ENCODE measurements at places on chromosomes 16 and 17.

- DNase-seq, result no peak
Measured at GRCh38 chr16:12740986-12741610, 62.6 kb downstream of the CPPED1 start.

DNA sequence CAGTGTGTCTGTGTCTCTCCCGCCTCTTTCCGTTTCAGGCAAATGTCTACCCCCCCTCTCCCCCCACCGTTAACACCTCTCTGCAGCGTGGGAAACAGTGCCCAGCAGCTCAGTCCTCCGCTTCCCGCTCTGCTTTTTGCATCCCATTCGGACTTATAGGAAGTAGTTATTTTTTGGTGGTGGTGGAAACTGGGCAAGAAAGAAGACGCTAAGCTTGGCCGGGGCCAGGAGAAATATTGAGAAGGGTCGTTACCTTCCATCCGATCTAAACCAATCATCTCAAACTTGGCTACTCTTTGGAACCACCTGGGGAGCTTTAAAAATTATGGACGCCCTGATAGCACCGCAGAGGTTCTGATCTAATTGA lies 499 bp upstream of the HLF start:
- DNase-seq, result peak; percentile 39

GRCh38 chr17:80866050-80866793 lies 125.4 kb upstream of the CHMP6 start:
- peak; percentile 36 for DNase-seq

DNA sequence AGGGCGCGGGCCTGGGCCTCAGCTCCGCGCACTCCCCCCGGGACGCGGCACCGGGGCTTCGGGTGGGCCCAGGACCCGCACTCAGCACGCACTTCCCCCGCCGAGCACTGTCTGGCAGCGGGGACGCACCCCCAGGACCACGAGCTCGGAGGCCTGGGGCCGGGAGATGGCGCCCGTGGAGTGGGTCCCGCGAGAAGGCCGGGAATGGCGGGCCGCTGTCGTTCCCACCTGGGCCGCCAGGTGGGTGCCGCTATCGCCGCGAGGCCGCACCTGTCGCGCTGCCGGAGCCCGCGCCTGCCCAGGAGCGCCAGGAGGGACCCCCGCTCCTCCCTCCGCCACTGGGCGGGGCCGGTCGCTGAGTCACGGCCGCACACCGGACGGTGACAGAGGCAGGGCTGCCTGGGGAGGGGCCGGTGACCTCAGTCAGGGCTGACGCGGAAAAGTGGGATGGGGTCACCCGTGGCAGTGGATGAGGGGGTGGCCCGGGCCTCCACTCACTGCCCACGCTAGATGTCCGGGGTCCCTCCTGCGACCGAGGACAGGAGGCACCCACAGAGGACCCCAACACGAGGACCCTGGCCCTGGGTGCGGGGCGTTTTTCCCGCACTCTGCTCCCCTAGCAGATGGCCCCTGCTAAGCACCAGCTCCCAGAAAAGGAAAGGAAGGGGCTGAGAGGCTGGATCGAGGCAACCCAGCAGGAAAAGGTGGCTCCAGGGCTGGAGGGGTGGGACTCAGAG lies 6.9 kb upstream of the ACTG1 start:
- DNase-seq, result peak; percentile 75

DNA sequence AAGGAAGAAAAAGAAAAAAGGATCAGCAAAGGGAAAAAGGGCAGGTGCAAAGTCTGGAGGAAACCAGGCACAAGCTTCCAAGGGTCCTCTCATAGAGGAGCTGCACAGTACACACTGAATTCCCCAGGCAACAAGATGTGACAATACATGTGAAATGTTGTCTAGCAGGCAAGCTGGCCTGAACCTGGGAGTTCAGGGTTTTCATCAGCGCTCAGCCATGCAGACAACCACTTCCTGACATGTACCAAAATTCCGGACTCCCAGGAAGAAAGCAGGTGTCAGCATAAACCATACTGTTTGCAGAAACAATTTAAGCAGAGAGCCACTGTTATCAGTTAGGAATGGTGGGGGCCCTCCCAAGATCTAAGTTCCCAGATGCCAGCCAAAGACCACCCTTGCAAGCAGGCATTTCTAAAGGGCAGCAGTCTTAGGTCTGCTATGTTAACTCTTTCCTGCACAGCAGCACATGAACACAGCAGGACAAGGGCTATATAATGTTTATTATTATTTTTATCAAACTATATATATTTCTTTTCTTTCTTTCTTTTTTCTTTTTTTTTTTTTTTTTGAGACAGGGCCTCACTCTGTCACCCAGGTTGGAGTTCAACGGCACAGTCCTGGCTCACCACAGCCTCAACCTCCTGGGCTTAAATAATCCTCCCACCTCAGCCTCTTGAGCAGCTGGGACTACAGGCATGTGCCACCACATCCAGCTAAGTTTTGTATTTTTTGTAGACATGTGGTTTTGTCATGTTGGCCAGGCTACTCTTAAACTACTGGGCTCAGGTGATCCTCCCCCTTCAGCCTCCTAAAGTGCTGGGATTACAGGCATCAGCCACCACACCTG lies 10.1 kb downstream of the TK2 start:
- no peak for DNase-seq

- no peak for DNase-seq
Measured at GRCh38 chr16:80627108-80627507, 86.3 kb downstream of the DYNLRB2 start.

DNA sequence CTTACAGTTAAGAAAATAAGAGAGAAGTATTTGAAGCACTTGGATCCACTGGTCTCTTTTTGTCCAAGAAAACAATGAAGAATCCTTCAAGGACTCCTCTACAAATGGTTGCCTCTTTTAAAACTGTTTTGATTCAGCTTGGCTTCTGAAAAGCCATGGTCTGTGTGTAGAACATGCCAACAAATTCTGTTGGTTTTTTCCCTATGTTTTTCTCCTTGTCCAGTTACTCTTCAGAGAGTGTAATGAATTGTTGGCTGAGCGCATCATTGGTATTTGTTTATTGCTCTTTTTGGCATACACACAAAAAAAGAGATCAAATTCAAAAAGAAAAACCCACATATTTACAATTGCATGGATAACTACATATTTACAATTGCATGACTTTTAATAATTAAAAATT lies at the start of gene ABCA10:
Gene ABCA10, minus strand, starts transcription at position 249 of the 400 bp plus-strand sequence. CDS start 3,466 bp downstream, outside the sequence.
- DNase-seq, result no peak

GRCh38 chr17:57489321-57489720 lies 233.0 kb downstream of the MSI2 start:
- no peak for DNase-seq

DNA sequence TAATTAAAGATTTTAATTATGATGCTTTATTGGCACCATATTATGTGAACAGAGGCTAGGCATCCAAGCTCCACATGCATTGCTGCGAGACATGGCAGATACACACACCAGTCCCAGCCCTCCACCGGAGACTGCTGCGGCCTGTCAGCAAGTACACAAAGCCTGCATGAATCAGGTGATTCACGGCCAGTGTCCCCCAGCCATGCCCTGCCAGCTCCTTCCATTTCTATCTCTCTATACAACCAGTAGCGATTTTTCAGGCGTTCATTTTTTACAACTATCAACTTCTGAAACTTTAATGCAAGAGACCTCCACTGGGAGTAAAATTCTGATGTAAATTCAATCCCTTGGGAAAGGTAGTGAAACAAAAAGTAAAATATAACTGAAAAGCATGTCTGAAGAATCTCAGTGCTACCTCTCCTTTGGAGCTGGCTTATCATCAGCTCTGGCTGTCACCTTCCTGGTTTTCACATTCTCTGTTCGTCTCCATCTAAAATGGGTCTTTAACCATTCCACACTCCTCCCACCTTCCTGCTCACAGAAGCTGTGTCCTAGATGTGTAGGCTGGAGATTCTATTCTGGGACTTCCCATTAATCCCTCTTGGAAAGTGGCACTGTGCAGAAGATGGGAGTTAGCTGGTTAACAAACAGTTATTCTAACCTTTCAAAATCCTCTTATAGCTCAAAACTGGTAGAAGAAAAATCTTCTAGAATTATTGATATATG lies 32.2 kb downstream of the HS3ST3A1 start:
- DNase-seq, result no peak

- no peak for DNase-seq
Measured at GRCh38 chr17:67194134-67194533, 50.9 kb downstream of the HELZ start.

GRCh38 chr17:6831661-6832263 lies at the start of gene TEKT1:
TSS of gene TEKT1 (minus strand) at chr17:6831729. CDS start at chr17:6830376, 1,353 bp downstream.
- peak; percentile 88 for DNase-seq

DNA sequence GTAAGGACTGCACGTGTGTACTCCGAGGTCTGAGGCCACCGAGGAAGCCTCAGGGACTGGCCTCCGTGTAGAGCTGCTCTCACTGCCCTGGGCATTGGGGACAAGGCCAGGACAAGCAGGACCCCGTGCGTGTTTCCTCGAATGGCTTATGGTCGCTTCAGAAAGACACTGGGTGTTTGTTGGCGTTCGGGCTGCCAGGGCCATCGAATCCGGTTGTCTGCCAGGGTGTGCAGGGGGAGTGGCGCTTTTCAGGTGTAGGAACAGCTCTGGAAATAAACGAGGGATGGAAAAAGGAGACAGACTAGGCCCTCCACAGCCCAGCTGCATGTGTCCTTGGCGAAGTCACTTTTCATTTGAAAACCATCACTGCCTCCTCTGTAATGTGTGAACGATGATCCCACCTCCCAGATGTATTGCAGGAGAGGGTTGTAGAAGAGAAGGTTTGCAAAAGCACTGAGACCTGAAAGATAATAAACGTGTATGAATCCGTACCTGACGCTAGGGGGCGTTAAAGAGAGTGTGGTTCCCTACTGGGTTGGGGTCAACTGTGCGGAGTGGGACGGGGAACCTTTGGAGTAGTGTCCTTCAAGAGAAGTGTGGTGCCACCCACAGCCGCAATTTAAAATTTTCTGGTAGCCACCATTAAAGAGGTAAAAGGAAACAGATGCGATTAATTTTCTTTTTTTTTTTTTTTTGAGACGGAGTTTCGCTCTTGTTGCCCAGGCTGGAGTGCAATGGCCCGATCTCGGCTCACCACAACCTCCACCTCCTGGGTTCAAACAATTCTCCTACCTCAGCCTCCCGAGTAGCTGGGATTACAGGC lies 2.1 kb upstream of the ZSCAN10 start:
- peak; percentile 69 for DNase-seq

DNA sequence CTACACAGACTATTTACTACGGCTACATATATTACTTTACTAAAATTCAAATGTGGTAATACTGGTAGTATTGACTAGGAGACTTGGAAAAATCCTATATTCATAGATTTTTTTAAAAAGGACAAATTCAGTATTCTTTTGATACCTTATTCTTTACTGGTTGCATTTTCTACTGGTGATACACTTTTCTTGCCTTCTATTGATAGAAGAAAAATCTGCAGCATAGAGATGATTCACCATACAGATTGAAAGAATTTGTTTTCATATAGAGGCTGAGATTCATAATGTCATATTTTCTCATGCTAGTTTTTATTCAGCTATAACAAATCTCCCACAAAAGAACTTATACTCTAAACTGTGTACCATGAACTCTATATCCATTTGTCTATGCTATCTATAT lies 195.4 kb upstream of the C17orf78 start:
- DNase-seq, result no peak

DNA sequence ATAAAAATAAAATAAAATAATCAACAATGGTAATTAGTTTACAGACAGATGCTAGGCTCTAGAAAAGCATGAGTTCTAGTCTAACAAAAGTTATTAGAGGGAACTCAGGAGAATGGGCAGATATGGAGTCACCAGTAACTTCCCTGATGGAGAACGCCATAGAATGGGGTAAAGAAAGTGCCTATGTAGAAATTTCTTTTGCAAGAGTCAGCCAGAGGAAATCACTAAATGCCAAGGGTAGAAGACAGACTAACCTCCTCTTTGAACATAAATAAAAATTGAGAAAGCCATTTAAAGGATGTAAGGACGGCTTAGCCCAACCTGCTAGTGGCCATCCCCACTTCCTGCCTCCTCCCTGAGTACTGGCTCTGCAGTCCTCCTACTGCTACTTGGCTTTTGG lies 141.6 kb downstream of the VPS53 start:
- no peak for DNase-seq

GRCh38 chr17:28545787-28546415 lies 6.5 kb downstream of the UNC119 start:
- no peak for DNase-seq

DNA sequence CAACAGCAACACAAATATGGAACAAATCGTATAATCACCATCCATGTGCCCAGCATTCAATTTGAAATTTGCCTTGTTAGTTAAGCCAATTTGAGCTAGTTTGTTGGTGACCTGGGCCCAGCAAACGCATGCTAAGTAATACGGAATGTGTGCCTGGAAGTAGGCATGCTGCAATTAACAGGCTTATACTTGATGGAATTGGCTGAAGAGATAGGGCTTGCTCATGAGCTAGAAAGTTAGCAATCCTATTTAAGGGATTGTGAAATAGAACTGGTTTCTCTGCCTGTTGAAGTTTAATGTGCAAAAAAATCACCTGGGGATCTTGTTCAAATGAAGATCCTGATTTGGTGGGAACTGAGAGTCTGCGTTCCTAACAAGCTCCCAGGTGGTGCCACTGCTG lies 8.5 kb upstream of the LPO start:
- DNase-seq, result no peak

DNA sequence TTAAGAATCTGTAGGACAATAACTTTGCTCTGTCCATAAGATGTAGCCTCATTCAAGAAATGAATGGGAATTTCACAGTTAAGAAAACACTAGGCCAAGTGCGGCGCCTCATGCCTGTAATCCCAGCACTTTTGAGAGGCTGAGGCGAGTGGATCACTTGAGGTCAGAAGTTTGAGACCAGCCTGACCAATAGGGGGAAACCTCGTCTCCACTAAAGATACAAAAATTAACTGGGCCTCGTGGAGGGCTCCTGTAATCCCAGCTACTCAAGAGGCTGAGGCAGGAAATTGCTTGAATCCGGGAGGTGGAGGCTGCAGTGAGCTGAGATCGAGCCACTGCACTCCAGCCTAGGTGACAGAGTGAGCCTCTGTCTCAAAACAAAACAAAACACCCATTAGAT lies 19.9 kb upstream of the RSL1D1 start:
- no peak for DNase-seq

DNA sequence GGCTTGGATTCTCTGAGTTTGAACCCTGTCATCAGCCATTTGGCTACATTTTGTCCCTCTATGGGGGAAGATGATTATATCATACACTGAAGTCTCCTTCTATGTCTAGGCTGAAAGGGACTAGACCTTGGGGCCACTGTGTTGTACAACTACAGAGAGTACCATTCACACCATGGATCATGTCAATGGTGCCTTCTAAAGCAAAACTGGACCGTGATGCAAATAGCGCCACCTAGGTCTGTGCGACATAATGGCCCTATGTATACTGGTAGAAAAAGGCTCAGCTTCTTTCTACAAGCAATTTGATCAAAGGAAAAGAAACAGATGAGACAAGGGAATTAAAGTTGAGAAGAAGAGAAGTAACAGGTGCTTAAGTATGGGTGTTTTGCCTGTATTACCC lies 100.7 kb downstream of the LYRM1 start:
- DNase-seq, result no peak

- DNase-seq, result no peak
Measured at GRCh38 chr16:15599303-15600070, 43.5 kb downstream of the MARF1 start.

GRCh38 chr16:25073854-25074253 lies 37.7 kb upstream of the LCMT1 start:
- no peak for DNase-seq

DNA sequence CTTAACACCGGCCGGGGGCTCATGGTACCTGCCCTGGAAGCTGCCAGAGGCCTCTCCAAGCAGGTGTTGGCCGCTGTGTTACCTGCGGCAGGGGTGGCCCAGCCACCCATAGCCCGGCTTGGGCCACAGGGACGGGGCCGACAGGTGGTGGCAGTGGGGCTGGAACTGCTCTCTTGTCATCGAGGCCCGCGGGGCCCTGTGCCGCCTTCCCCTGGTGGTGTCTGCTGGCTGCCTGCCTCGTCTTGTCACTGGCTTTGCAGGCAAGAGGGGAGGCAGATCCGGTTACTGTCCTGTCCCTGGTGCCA lies 27.1 kb downstream of the GSE1 start:
- no peak for DNase-seq

- no peak for DNase-seq
Measured at GRCh38 chr16:88922114-88922825, 54.7 kb downstream of the CBFA2T3 start.
